ENCODE measurements at places on chromosomes 1 and 21. TPM values are rescaled to one million over a fixed set of nuclear protein-coding genes. Genes with fewer than 3 reads are reported as not detected.
A peak's percentile ranks its signal among the peaks of the same experiment; 100 is the strongest.

DNA sequence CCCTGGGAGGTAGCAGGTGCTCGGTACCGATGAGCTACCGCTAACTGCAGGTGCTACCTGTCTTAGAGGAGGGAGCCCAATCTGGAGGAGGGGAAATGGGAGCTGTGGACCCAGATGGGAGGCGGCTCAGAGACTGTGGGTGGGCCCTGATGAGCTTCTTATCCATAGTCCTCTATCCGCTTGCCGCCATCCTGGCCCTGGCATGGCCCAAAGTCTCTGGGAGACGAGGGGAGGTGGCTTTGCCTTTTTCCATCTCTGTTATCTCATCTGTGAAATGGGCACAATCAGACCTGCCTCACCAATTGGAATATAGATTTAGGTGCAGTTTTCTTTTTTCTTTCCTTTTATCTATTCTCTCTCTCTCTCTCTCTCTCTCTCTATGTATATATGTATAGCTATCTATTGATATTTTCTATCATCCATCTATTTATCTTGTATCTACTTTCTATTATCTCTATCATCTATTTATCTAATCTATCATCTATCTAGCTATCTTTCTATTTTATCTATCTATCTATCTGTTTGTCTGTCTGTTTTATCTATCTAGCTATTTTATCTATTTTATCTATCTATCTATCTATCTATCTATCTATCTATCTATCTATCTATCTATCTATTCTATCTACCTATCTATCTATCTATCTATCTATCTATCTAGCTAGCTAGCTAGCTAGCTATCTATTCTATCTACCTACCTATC is 16.5 kb downstream of the TNFRSF1B start:
- no peak for DNase-seq

GRCh38 chr1:45867697-45868348 is 64.4 kb downstream of the MAST2 start:
- DNase-seq, result no peak

Gene CLCA2
- not detected for total RNA-seq

- no peak for DNase-seq
These were observed 85.0 kb downstream of the ATP1A1 start for GRCh38 chr1:116457946-116458604.

DNA sequence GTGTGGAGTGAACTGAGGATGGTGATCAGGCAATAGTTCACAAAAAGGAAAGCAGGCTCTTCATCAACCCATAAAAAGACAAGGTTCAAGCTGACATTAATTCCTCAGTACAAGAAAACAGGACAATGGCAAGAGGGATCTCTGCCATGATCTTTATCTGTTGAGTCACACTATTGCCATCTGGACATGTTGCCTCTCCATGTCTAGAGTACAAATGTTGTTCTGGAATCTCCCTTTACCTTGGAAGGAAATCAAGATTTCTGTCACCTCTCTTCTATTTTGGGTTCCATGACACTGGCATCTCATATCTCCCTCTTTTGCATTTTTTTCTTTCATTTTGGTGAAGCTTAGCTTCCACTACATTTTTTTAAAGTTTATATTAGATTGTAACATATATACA is 329.1 kb downstream of the USP25 start:
- DNase-seq, result no peak

- no peak for DNase-seq
These were observed 104.4 kb downstream of the GLIS1 start for GRCh38 chr1:53634571-53634979.

- DNase-seq, result no peak
These were observed 400.1 kb downstream of the NEGR1 start for GRCh38 chr1:71882226-71882625.

Gene EVI5
- total RNA-seq, result 19.5 TPM

DNA sequence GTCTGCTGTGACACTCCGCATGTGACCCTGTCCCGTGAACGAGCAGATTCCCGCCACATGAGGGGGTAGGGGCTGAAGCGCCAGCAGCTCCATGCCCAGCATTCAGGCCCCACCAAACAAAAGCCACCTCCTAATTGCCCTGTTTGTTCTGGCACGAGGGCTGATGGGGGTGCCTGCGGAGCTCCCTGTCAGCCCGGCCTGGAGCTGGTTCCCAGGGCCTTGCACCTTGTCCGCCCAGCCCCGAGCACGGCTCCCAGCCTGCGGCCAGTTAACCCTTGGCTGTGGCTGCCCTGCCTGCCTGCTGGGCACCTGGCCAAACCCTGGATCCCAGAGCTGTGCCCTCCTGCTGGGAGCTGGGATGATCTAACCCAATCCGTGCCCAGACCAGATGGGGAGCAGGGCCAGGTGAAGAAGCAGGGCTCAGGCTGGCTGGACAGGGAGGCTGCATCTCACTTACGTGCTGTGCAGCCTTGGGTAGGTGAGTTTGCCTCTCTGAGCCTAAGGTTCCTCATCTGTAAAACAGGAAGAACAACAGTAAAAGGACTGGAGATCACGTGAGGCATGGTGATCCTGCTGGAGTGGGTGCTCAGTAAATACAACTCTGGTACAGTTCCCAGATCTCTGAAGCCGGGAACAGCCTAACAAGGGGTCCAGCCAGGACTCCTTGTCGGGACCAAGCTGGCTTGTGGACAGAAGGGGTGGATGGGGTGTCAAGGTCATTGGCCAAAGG is 110.9 kb upstream of the IFFO2 start:
- peak; percentile 77 for DNase-seq

Gene DRAXIN
- total RNA-seq, result not detected

DNA sequence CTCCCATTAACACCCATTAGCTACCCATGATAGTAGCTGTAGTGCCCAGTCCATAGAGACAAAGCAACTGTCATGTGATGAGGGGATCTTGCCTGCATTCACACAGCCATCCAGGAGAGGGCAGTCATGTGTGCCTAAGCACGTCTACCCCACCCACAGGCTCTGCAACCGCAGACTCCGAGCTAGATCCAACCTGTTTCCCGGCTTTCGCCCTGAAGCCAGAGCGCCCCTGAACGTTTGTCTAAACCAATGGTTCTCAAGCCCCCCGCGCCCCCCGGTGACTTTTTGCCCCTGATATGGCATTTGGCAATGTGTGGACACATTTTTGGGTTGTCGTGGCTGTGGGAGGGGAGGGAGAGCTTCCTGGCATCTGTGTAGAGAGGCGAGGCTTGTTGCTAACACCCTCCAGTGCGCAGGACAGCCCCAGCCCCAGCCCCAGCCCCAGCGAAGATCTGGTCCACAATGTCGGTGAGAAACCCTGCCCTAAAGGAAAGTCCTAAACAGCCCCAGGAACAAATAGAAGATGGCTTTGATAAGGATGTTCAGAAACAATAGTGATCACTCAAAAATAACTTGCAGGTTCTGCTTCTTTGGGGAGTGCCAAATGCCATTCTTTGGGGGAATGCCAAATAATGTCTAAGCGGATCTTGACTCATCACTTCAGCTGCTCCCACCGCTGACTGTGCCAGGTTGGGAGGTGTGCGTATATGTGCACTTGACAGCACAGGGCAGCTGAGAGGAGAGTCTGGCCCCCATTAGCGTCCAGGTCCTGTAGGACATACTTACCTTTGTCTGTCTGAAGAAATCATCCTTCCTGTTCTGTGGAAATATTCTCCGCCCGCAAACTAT is 34.5 kb downstream of the SLC44A3 start:
- peak; percentile 92 for DNase-seq

DNA sequence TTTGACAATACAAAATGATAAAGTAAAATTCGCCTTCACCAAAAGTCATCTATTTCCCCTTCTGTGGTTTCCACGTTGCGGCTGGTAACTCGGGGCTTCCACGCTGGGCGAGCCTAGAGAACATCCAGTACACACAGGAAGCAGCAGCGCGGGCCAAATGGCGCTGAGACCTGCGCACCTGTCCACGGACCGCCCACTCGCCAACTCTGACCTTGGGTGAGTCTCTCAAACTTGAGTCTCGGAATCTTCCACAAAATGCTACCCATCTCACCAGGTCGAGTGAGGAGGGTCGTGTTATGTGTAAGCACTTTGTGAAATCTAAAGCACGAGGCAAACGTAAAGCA is 820 bp upstream of the TTF2 start:
- DNase-seq, result peak; percentile 85

Gene DHCR24
- total RNA-seq, result 316 TPM

DNA sequence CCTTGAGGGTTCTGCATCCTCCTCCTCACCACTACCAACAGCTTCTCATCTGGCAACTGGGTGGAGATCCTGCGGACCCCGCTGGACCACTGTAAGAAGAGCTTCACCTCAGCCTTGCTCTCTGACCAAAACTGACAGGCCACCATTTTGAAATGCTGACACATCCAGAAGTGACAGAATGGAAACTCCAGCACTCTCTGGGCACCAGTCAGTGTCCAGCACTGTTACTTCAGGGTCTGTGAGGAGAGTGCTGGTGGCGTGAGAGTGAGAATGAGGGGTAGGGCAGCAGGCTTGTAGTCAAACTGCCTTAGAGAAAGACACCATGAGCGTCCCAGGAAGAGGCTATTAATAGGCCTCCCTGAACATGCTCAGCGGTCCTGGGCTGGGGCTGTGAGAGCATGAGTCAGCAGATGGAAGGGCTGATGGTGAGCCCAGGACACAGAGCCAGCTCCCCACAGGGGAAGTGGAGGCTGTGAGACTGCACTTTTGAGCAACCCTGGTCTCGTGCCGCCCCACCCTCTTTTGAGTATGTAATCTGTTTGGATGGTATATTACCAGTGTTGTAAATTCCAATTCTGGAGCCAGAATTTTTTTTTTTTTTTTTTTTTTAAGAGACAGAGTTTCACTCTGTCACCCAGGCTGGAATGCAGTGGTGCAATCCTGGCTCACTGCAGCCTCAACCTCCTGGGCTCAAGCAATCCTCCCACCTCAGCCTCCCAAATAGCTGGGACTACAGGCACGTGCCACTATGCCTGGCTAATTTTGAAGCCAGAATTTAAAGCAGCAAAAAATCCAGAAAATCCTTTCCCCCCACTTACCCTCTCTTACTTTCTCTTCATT is 34.4 kb upstream of the SLC30A1 start:
- DNase-seq, result no peak

DNA sequence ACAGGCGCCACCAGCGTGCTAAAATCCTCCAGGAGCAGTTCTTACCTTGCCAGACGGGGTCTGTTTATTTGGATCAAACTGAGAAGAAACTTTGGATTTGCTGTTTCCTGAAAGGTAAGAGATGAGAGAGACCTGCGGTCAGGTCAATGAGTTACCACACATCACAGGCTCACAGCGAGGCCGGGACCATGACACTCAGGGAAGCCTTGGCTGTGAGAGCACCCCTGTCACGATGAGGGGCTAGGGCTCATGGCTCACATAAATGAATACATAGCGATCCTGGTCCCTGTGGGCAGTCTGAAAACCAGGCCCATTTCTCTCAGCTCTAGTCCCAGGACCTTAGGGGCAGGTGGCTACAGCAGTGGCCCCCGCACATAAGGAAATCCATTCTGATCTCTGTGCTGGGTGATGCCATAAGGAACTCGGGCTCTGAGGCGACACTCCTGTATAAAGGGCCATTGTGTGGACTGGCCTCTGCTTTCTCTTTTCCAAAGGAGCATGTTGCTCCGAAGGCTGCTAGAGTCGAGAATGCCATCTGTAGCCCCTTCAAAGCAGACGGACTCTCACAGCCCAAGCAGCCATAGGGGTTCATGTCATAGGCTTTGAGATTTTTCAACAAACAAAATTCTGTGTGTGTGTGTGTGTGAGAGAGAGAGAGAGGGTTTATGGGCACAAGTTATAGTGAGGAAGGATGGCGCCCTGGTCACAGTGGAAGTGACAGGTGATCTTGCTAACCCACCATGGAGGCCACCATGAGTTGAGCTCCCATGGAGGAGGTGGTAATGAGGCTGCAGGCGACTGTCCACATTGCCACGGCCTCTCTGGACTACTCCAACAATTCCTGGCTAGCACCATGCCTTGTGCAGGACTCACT is 9.0 kb upstream of the SRM start:
- DNase-seq, result no peak

GRCh38 chr1:211935448-211935970 is 99.8 kb downstream of the INTS7 start:
- DNase-seq, result no peak

- DNase-seq, result no peak
These were observed 6.4 kb upstream of the GBP5 start for GRCh38 chr1:89279011-89279466.

DNA sequence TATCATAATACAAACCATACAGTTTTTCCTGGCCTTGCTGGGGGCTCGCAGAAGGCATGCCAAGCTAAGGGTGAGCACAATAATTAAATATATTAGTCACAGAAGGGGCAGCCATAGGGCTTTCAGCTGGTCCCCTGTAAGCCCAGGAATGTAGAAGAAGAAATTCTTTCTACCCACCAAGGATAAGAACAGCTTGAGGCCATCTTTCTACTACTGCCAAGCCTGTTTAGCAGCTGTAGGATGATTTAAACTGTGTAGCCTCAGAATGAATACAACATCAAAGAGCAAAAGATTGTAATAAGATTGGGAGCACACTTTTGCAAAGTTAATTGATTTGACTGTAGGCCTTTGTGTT is 171.5 kb downstream of the LRRC7 start:
- no peak for DNase-seq

Gene DMBX1
- 3.1 TPM for total RNA-seq

Gene CLEC20A
- total RNA-seq, result not detected

DNA sequence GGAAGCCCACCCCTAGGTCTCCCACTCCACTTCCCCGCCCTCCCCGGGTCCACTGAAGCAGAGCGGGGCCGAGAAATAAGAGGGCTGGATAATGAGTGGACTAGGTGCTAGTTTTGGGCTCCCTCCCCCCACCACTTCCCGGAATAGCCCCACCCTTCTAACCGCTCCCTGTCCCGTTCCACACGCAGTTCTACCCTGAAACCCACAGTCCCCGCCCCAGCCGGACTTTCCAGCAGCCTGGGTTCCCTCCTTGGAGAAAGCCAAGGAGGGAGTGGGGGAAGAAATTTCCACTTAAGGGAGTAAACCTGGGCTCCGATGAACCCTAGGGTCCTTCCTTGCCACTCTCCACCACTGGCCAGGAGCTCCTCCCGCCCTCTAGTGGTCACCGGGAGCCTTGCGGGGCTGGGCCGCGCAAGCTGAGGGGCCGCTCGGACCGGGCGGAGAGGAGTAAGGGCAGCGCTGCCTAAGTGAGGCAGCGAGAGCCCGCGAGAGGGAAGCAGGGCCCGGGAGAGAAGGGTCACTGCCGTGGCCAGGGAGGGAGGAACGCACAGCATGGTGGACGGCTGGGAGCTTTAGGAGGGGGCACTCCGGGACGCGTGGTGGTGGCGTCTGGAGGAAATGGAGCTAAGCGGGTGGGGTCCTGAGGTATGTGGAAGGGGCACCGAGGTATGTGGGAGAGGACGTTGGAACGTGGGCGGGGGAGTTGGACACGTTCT is 14.3 kb downstream of the THBS3 start:
- peak; percentile 90 for DNase-seq

GRCh38 chr1:38046884-38047602 is 450 bp upstream of the POU3F1 start:
- peak; percentile 69 for DNase-seq

Gene TBCE
- total RNA-seq, result 13.9 TPM

- DNase-seq, result no peak
These were observed 285.1 kb downstream of the TPR start for GRCh38 chr1:186089940-186090339.

- DNase-seq, result no peak
These were observed 23.7 kb downstream of the CLIC6 start for GRCh38 chr21:34692458-34693020.

- DNase-seq, result no peak
These were observed 9.6 kb upstream of the FAM78B start for GRCh38 chr1:166176416-166176815.

Gene CFHR5
- not detected for total RNA-seq

- no peak for DNase-seq
These were observed 18.1 kb upstream of the PGD start for GRCh38 chr1:10380594-10381275.

- DNase-seq, result no peak
These were observed 40.2 kb upstream of the WASF2 start for GRCh38 chr1:27530192-27530591.

Gene OLFML3
- total RNA-seq, result not detected

Measured in HT-29 (cell line).